A549 treated with DMSO at 1 μM for 4 hours (cell line): ENCODE measurements at places on chromosomes 16 and 17. TPM values are rescaled to one million over a fixed set of nuclear protein-coding genes. Genes with fewer than 3 reads are reported as not detected.

The ZPBP2 gene
- not detected in 5 replicates for total RNA-seq

The HSPB9 gene
- not detected in 5 replicates for total RNA-seq

The KRT40 gene
- total RNA-seq: not detected in 5 replicates

The DCAKD gene
- total RNA-seq: 18.0 to 24.0 TPM (median 20.5 TPM) in 5 replicates

The TSC2 gene
- 34.3 to 44.5 TPM (median 38.4 TPM) in 5 replicates for total RNA-seq

The CPHXL2 gene
- total RNA-seq: not detected in 5 replicates

The ABCA5 gene
- 2.2 to 3.6 TPM (median 3.3 TPM) in 5 replicates for total RNA-seq

The HSD17B2 gene
- total RNA-seq: 0.10 TPM in 1 of 5 replicates, not detected in the others

The TEX19 gene
- total RNA-seq: 0.31 to 0.56 TPM (median 0.48 TPM) in 5 replicates

The MARCHF10 gene
- 0.45 to 1.0 TPM (median 0.61 TPM) in 5 replicates for total RNA-seq

The TEX14 gene
- 0.08 to 0.14 TPM (median 0.10 TPM) in 4 of 5 replicates, not detected in the other for total RNA-seq
